ENCODE measurements at places on chromosomes 6 and 20.

GRCh38 chr6:68632734-68633133 lies 2.3 kb upstream of the ADGRB3 start:
- no peak for DNase-seq

DNA sequence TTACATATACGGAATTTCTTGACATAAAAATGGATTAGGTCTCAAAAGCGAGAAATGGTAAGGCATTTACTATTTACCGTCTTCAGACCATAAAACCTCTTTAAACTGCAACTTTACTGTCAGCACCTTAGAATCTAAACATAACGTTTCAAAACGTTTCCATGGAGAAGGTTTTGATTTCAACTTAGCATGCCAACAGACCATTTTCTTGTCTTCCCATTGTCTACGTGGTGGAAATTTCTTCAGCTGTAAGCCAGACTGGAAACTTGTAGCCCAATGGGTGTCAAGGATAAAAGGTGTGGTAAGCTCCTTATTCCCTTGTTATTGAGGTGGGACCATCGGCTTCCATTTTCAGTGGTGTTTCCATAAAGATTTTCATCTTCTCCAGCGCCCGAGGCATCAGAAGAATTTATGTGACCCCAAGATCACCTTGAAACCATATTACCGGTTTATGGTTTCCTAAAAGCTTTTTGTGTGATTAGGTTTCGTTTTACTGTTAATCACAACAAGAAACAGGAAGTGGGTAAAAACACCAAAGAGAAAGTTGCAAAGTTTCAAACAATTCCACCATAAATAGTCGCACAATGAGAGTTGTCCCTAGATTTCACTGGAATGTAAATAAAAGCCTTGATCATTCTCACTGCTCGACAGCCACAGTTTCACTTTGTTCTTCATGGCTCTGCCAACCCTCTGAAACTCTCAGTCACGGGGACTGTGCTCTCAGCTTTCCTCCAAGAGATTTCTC lies 63.0 kb upstream of the CD2AP start:
- peak; percentile 9 for DNase-seq

DNA sequence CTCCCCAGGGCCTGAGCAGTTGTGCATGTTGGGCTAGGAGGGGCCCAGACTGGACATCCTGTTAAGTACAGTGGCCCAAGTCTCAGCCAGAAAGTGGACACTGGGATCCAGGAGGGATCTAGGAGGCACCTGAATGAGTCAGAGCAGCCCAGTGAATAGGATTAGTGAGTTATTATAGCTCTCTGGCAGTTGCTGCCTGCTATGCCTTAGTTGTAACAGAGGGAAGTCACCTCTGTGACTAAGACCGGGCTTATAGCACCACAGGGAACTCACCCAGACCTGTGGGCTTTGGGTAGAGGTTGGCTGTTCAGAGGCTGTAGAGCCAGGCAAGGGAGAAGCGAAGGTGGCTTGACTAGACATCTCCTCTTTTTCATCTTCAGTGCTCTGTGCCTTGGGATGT lies 39.0 kb upstream of the AAR2 start:
- no peak for DNase-seq

- DNase-seq = no peak
These were observed 1.6 kb upstream of the REV3L start for GRCh38 chr6:111484633-111484930.

DNA sequence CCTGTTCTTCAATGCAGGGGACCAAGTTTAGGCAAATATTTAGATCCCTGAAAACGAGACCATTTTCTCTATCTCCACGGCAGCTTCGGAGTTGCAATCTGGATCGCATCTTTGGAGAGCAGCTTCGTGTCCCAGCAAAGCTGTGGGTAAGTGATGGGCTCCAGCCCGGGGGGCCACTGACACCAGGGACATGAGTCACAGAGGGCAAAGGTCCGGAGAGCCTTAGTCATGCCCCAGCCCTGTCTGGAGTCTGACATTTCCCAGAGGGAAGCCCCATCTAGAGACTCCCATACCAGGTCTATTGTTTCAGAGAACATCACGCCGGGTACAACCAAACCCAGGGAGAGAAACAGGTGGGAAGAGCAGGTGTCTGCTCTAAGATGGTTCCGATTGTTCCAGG lies 95.9 kb downstream of the NFATC2 start:
- DNase-seq = no peak

DNA sequence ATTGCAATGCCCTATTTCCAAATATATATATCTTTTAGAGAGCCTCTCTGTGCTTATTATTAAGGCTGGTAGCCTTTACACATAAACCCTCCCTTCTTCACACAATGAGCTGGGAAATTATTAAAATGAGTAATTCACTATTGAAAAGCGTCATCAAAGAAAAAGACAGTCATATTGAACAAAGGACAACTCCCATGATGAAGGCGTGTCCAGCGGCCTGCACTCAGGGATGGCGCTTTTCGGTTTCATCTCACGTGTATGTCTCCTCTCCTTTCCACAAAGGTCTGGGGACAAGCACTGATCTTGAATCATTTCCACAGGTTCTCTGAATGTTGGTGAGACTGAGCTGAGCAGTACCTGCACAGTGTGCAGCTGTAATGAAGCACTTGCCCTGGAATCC lies 3.5 kb downstream of the SERPINB9 start:
- DNase-seq = no peak

DNA sequence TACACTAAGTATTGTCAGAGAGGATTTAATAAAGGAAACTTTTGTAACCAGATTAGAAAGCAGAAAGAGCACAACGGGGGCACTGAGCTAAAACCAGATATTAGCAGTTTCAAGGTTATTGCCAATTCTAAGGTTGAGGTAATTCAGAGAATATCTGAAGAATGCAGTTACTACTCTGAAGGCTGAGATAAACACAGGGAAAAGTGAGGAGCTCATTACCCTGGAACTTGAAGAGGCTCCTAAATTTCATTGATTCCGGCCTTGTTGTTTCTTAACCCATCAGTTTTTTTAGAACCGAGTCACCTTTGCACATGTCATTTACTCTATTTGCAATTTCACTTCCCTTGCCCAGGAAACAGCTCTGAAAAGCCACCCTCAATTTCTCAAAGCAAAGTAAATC lies 72.4 kb upstream of the BTBD3 start:
- DNase-seq = no peak

DNA sequence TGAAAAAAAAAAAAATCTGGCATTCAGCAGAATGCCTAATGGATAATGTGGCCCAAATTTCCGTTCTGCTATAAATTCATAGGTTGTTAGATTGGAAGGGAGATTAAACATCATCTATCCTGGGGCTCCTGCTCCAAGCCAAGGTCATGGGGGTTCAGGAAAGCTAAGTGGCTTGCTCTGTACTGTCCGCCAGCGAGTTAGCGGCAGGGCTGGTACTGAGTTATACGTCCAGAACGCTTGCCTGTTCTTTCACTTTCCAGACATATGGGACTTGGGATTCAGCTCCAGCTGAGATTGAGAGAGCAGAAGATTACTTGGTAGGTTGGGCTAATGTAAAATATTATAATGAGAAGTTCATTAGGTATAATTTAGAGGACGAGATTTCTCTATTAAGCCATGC lies 858 bp downstream of the RWDD1 start:
- DNase-seq = no peak

- no peak for DNase-seq
These were observed 5.2 kb downstream of the BCAS4 start for GRCh38 chr20:50799890-50800550.

DNA sequence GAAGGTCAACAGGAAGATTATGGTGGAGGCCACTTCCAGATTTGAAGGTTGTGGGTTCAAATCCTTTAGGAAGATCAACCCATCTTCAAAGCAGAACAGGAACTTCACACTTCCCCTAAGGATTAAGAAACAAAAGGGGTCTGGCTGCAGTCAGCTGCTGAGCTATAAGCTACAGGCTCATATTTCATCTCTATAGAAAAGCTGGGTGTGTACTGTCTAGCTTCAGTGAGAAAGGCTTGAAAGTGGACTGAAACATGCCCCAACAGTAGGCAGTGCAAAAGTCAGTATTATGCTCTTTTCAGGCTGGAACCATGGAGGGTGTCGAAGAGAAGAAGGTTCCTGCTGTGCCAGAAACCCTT lies 60.1 kb upstream of the SPDEF start:
- DNase-seq = no peak

DNA sequence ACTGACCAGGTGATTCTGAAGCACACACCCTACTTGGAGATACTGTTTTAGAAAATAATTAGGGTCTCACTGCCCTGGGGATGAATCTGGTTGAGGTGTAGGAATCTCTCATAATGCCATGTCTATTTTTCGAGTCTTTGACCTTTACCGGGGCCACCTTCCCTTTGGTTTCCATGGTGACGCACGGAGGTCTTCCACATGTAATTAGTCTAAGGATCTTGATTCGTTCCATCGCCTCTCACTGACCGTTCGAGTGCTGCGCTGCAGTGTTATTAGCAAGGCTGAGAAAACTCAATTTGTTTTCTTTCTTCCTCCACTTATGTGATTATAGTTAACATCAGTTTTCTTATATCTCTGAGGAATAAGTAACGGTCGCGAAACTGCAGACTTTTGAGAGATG lies 144.3 kb upstream of the SPACA1 start:
- DNase-seq = no peak

- no peak for DNase-seq
These were observed 578.2 kb downstream of the MEI4 start for GRCh38 chr6:78231002-78231401.

DNA sequence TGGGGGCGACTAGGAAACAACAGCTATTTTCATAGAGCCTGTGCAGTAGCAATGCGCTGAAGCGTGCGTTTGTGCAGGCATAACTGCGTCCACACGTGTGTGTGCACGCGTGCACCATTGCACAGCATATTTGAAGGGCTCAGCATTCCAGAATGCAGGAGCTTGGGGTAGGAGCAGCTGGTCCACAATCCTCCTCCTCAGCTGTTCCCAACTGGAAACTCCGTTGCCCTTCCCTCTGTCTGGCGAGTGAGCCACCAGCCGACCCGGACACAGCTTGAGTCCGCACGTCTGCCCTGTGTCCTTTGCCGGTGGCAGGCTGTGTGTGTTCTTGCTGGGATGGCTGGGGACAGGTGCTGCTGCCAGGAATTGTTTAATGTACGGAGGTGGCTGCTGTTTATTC lies 110.2 kb downstream of the SASH1 start:
- no peak for DNase-seq

- DNase-seq = no peak
These were observed 22.7 kb upstream of the NUP153 start for GRCh38 chr6:17729223-17730077.

DNA sequence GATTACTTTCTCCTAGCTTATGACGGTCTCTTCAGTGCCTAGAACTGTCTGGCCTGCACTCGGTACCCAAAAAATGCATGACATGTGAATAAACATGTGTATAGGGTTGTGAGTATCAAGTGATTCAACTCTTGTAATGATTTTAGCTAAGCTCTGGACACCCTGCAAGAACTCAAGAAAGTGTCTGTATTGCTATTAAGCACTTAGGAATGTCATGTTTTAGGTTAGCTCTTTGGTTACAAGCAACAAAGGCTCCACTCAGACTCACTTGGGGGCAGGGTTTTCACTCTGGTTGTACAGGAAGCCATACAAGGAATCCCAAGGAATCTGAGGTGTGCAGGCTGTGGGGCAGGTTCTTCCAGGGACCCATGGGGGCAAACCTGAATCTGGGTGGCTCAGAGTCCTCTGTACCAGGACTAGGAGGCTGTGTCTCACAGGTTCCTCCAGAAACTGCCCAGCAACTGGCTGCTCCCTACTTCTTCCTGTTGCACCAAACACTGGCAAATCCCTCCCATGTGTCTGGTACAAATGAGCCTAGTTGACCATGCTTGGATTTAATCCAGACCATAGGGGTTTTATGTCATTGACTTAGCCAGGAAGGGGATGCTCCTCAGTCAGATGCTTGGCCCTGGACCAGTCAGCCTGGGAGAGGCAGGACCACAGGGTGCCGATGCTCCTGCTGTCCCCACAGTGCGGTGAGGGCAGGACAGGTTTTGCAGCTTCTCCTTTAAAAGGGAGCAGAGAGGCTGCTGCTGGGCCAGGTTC lies 77.9 kb upstream of the CDH4 start:
- DNase-seq = no peak

DNA sequence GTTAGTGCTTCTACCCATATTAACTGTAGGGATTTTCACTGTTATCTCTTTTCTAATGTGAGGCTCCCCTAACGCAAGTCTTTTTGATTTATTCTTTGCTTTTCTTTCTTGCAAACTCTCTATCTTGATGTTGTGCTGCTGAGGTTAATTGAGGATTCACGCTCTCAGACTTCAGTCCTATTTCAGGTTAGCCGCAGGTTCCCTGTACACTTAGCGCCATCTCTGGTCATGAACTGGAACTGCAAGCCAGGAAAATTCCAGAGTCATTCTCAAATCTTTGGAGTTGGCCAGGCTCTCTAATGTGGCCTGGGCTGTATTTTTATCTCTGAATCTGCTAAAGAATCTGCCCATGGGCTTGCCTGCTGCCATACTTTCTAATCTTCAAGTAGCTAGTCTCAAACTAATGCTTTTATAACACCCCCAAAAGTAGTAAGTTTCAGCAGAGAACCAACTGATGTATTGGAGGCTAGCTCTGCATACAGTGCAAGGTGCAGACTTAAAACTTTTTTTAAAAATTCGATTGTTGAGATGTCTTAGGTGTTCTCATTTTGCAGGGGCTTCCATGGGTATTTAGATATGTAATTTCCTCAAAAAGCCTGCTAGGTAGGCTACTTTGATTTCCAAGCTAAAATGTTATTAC lies 91.1 kb upstream of the OPRM1 start:
- DNase-seq = peak; percentile 4

DNA sequence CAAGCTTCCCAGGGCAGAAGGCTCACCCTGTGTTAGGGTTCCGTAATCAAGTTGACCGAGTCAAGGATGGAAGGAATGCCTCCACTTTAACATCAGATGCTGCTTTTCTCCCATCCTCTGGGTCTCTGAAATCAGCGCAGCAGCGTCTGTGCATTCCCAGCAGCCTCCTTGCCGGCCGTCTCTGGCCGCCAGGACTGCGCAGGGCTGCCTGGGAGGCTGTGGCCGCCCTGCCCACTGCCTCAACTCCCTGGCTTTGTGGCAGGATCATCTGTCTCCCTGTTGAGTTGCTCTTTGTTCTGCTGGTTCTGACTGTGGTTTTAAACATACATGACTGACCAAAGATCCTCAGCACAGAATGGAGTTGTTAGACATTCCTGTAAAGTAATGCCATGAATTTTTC lies 56.5 kb downstream of the DLL1 start:
- DNase-seq = no peak

GRCh38 chr6:101517632-101518031 lies 124.1 kb downstream of the GRIK2 start:
- DNase-seq = no peak

GRCh38 chr6:159832946-159833345 lies 32.9 kb downstream of the PNLDC1 start:
- no peak for DNase-seq

GRCh38 chr20:16699293-16699692 lies 30.5 kb upstream of the SNRPB2 start:
- no peak for DNase-seq

- DNase-seq = no peak
These were observed 138.6 kb downstream of the BCKDHB start for GRCh38 chr6:80245043-80245442.

DNA sequence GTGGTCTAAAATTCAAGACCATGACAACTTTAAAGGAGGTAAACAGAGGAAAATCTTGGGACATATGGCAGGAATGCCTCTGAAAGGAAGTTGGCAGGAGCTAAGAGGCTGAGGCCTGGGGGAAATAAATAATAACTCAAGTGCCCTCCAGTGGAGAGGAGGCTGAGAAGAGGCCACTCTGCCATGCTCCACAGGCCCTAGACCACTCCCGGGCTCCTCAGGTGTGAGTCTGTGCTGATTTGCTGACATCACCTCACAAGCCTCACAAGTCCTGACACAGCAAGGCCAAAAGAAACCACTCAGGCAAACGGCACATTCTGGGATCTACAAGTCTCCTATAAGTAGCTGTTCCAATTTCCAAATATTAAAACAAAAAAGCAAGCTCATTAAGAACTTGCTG lies 91.0 kb upstream of the RIPOR2 start:
- no peak for DNase-seq

GRCh38 chr6:67888546-67888885 lies 746.6 kb upstream of the ADGRB3 start:
- DNase-seq = no peak
